ENCODE measurements at places on chromosomes 4 and X.

DNA sequence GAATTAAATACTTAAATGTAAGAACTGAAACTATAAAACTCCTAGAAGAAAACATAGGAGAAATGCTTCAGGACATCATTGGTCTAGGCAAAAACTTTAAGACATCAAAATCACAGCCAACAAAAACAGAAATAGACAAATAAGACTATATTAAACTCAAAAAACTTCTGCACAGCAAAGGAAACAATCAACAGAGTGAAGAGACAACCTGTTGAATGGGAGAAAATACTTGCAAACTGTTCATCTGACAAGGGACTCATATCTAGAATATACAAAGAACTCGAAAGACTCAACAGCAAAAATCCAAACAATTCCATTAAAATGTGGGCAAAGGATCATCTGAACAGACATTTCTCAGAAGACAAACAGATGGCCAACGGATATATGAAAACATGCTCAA is 16.2 kb upstream of the DSPP start:
- no peak for DNase-seq

- DNase-seq, result no peak
These were observed 53.3 kb downstream of the NBDY start for GRCh38 chrX:56782352-56782751.

- no peak for DNase-seq
These were observed 12.5 kb downstream of the TRAPPC2 start for GRCh38 chrX:13721819-13722519.

DNA sequence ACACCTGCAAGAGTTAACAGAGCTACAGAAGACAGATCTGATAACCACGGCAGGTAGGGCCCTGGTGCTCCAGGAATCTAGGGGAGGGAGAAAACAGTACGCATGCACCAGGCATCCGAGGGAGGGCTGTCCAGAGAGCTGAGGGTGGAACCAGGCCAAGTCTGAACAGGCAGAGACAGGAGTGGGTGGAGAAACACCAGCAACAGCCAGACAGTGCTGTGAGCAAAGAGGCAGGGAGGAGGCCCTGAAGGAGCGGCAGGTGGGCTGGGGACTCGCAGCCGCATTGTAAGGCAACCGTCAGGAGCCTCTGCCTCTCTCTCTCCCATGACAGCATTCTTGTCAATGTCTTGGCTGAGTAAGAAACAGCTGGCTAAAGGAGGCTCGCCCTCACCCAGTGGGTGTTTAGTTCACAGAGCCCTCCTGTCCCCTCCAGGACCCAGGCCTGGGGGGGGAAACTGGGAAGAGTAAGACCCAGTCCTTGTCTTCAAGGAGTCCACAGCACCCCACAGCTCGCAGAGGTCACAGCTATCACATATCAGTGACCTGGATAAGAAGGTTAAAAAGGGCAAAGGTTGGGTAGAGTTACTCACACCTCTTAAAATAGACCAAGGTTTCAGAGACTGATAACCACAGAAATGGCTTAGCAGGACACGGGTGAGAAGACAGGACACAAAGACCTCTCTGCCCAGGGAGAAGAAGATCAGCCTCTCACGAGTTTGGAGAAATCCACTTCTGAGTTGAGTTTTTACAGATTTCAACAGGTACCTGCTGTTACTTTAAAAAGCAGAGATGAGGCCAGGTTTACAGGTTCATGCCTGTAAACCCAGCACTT is 10.5 kb downstream of the ACSL1 start:
- DNase-seq, result no peak

Data from activated CD4-positive, alpha-beta T cell treated with anti-CD3 and anti-CD28 coated beads, Interleukin-2, amount 50 U/mL, for 4 hours (primary cell).